Chondrocyte (in vitro differentiated cells): ENCODE measurements at places on chromosomes 2 and 18. TPM values are rescaled to one million over a fixed set of nuclear protein-coding genes. Genes with fewer than 3 reads are reported as not detected.

- no peaks in the 10 kb centered on the region for H3K4me1 ChIP-seq
- no peak overlapping the region for H3K27ac ChIP-seq
- H3K36me3 ChIP-seq, result peaks cover 4% of the 10 kb centered on the region
- DNase-seq, result no peak
- no peak overlapping the region for H3K4me3 ChIP-seq
These were observed 18.3 kb downstream of the CLHC1 start for GRCh38 chr2:55213822-55214221.

DNA sequence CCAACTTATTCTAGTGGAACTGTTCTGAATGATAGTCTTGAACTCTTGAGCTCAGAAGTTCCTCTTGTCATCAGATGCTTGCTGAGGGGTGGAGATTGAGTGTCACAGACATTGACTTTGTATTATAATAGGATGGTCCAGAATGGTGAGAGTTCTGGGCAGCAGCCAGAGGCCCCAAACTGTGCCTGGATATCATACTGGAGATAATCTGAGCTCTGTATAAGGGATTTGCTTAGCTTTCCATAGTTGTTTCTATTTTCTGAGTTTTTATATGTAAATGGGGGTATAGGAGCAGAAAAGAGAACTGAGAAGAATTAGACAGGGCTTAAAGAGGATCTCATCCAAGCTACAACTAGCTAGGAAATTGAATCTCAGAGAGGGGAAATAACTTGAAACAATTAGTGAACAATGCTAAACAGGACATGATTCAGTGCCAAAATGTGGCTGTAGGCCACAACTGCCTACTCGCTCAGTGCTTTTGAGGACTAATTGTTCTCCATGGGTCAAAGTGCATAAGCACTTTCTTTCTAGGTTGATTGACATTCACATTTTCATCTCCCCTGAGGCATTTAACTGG, 10.1 kb upstream of the LCLAT1 start:
- peaks cover 24% of the 10 kb centered on the region for H3K4me1 ChIP-seq
- no peaks in the 10 kb centered on the region for H3K27me3 ChIP-seq
- no peak overlapping the region for H3K4me3 ChIP-seq
- H3K27ac ChIP-seq, result no peak overlapping the region
- H3K36me3 ChIP-seq, result no peaks in the 10 kb centered on the region

GRCh38 chr2:174635776-174636404, 38.3 kb upstream of the WIPF1 start:
- peaks cover 83% of the 10 kb centered on the region for H3K4me1 ChIP-seq
- H3K4me3 ChIP-seq, result no peak overlapping the region
- H3K27me3 ChIP-seq, result no peaks in the 10 kb centered on the region
- no peak for DNase-seq

DNA sequence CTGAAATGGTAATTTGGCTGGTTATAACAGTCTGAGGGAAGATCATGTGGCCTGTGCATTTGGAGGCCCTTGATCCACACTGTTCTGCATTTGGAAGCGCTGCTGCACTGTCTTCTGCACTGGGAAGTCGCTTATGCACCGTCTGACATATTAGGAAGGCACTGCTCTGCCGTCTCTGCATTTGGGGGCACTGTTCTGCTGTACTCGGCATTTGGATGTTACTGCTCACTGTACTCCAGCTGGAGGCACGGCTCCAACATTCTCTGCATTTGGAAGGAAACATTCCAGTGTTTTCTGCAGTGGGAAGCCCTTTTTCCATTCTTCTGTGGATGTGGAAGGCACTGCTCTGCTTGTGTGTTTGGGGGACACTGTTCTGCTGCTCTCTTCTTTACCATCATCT, 9.6 kb upstream of the PROM2 start:
- no peak for DNase-seq
- no peaks in the 10 kb centered on the region for H3K27me3 ChIP-seq
- H3K27ac ChIP-seq, result no peak overlapping the region
- no peak overlapping the region for H3K4me3 ChIP-seq
- no peaks in the 10 kb centered on the region for H3K36me3 ChIP-seq

DNA sequence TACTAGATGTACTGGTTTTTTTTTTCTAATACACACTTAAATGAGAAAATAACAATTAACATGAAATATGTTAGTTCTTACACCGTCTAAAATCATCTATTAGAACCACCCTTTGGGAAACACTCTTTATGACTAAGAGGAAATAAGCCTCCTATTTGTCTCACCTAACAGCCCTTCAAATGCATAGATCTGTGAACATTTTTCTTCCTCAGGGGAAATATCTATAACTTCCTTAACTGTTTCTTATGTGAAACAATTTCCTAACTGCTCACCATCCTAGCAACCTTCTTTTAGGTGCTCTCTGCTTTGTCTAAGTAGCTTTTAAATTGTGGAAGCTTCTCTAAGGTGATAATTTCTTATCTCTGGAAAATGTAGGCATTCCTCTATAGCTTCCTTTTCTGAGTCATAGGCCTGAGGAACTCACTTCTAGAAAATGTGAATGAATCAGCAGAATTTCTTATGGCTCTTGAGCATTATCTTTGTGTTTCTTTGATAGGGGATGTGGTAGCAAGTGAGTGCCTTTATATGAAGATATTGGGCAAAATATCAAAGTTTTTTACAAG, 56.1 kb downstream of the CNTNAP5 start:
- no peak overlapping the region for H3K27ac ChIP-seq
- H3K4me3 ChIP-seq, result no peak overlapping the region
- H3K27me3 ChIP-seq, result no peaks in the 10 kb centered on the region
- DNase-seq, result no peak
- no peaks in the 10 kb centered on the region for H3K4me1 ChIP-seq

DNA sequence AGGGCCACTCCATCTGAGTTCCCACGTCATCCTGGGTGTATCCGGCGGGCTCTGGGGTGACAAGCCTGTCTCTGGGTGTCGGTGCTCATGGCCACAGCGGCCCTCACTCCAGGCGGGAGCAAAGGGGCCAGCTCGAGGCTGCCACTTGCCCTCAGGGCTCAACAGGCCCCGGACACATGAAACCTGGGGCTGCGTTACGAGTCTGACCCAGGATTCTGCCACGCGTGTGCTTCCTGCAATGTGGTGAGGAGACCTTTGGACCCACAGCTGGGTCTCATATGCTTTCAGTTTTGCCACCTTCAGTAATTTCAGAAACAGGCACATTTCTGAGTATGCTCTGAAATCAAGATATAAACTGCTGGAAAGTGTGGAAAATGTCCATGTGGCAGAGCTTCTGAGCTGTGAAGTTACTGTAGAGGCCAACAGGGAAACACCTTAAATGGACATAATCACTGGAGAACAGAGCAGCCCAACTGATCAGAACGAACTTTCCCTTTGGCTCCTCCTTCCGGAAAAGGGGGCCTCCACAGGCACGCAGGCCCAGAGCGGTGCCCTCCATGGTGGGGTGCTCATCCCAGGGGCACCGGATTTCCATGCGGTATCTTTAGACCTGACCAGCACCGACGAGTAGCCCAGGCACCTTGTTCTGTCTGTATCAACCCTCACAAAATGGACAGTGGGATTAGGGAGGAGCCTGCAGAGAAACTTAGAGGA, 14.1 kb downstream of the PER2 start:
- DNase-seq, result no peak
- H3K4me3 ChIP-seq, result no peak overlapping the region
- no peak overlapping the region for H3K27ac ChIP-seq
- H3K4me1 ChIP-seq, result no peaks in the 10 kb centered on the region
- H3K27me3 ChIP-seq, result no peaks in the 10 kb centered on the region
- H3K36me3 ChIP-seq, result peaks cover 9% of the 10 kb centered on the region

DNA sequence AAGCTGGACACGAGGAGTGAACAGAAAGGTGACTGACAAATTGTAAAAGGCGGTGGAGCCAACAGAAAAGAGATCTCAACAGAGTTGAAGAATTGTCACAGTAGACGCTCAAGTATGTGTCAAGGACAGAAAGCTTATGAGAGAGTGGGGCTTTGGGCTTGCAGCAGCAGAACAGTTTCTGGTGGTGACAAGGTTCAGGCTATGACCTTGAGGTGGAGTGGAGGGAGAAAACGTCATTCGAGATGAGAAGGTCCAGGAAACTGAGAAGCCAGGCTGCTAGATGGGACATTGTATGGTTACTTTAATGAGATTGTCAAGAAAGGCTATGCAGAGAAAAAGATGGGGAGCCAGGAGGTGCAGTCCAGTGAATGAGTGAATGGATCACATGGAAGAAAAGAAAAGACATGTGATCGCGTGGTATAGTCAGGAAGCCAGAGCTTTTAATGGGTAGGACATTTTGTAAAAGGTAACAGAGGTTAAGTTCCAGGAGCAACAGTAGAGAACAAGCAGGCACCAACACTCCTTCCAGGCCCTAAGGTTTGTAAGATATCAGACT, 91.1 kb upstream of the EPC2 start:
- H3K4me3 ChIP-seq, result no peak overlapping the region
- H3K4me1 ChIP-seq, result no peaks in the 10 kb centered on the region
- no peaks in the 10 kb centered on the region for H3K36me3 ChIP-seq

GRCh38 chr2:208686665-208687064, 280.1 kb downstream of the PTH2R start:
- DNase-seq, result no peak
- no peaks in the 10 kb centered on the region for H3K27me3 ChIP-seq
- H3K36me3 ChIP-seq, result no peaks in the 10 kb centered on the region
- no peak overlapping the region for H3K27ac ChIP-seq
- H3K4me3 ChIP-seq, result no peak overlapping the region

DNA sequence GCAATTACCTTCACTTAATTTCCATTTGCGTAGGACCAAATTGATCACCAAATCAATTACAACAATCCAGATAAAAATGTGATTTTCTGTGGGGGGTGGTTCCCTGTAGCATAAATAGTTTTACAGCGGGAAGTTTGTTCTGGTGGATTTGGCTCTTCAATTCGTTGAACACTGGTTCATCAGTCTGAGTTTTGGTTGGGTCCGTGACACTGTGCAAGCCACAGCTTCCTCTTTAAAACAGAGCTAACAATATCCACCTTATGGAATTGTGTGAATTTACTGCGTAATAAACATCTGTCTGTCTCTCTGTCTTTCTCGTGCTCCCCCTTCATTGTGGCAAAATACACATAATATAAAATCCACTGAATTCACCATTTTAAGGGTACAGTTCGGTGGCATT, 310.8 kb downstream of the TGIF1 start:
- no peak for DNase-seq
- H3K4me1 ChIP-seq, result no peaks in the 10 kb centered on the region
- no peaks in the 10 kb centered on the region for H3K27me3 ChIP-seq

GRCh38 chr2:226766352-226767055, 33.1 kb downstream of the IRS1 start:
- no peak overlapping the region for H3K4me3 ChIP-seq
- H3K27me3 ChIP-seq, result no peaks in the 10 kb centered on the region
- peaks cover 6% of the 10 kb centered on the region for H3K36me3 ChIP-seq
- no peak overlapping the region for H3K27ac ChIP-seq
- H3K4me1 ChIP-seq, result peaks cover 31% of the 10 kb centered on the region

DNA sequence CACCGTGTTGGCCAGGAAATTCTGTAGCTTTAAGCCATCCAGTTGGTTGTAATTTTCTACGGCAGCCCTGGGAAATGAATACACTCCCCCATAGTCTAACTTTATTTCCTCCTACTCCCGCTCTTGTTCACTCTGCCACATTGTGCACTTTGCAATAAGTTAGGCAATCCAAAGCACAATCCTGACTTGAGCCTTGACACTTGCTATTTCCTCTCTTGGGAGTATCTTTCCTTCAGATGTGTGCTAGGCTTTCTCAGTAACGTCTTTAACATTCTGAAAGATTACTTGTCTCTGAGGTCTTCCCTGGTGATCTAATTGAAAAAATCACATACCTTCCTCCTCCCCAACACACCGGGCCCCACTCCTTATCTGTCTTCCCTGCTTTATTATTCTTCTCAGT, 65.9 kb upstream of the RAB27B start:
- peaks cover 4% of the 10 kb centered on the region for H3K36me3 ChIP-seq
- H3K27ac ChIP-seq, result no peak overlapping the region
- H3K4me1 ChIP-seq, result peaks cover 4% of the 10 kb centered on the region

GRCh38 chr2:7070483-7070882, 153.3 kb downstream of the RNF144A start:
- no peak overlapping the region for H3K4me3 ChIP-seq
- H3K36me3 ChIP-seq, result peaks cover 2% of the 10 kb centered on the region
- peaks cover 6% of the 10 kb centered on the region for H3K27me3 ChIP-seq
- H3K4me1 ChIP-seq, result no peaks in the 10 kb centered on the region
- no peak overlapping the region for H3K27ac ChIP-seq
- no peak for DNase-seq

Gene DPYSL5
- 0.25 to 0.44 TPM (median 0.26 TPM) in 3 replicates for total RNA-seq

Gene MYO5B
- total RNA-seq, result 0.97 TPM in 2 of 3 replicates, not detected in the other

Gene TANC1
- total RNA-seq, result 28.7 to 38.2 TPM (median 29.5 TPM) in 3 replicates

Gene NEU2
- not detected in 3 replicates for total RNA-seq

Gene FASTKD1
- total RNA-seq, result 17.4 to 24.5 TPM (median 19.0 TPM) in 3 replicates
